ENCODE measurements at places on chromosomes 6 and 20.

DNA sequence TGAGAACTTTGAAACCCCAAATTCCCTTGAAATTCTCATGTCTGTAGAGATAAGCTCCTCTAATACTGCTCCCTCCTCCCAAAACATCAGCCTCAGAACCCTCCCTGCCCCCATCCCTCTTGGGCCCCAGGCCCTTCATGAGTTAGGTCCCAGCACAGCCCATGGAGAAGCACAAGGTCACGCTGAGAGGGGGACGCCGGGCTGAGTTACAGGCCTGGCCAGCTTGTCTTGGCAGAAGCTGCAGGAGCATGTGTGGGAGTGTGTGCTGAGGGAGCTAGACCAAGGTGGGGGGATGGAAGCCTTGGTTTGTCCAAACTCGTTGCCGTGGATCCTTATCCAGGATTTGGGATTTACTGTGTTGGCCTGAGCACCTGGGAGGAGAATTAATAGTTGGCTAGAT lies 8.5 kb upstream of the PTCRA start:
- DNase-seq: no peak

DNA sequence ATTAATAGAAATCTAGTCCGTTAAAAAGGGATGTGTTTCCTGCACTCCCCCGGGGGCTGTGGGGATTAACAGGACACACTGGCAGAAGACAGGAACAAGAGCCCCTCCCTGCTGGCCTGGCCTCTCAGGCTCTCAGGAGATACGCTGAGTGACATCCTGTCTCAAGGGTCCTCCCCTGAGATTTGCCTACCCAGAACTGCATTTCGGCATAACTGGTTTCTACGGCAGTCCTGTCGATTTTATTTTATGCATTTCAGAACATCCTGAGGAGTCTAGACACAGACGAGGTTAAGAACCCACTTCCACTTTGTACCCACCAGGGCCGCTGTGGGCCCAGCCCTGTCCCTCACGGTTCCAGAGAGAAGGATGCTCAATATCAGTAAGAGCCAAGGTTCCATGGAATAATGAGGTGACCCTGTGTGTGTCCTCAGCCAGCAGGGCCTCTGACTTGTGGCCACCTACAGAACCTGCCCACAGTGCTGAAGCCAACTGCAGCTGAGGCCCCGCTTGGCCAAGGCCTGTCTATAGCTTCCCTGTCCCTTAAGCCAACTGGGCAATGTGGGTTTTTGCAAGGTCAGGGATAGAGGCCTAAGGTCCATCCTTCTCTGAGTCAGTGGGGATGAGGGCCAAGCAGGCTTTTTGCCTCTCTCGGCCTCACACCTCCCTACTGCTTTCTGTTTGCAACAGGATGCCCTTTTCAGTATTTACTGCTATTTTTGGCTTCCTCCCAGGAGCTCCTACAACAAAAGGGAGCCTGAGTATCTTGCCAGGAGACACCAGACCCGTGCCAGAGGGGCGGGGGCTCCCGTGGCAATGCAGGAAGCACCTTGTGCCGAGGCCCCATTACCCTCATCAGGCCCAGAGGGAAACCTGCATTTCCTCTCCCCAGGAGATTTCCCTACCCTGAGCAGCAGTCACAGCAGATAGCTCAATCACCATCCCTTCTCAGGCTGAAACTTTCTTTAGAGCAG lies 14.7 kb downstream of the UQCC2 start:
- no peak for DNase-seq

DNA sequence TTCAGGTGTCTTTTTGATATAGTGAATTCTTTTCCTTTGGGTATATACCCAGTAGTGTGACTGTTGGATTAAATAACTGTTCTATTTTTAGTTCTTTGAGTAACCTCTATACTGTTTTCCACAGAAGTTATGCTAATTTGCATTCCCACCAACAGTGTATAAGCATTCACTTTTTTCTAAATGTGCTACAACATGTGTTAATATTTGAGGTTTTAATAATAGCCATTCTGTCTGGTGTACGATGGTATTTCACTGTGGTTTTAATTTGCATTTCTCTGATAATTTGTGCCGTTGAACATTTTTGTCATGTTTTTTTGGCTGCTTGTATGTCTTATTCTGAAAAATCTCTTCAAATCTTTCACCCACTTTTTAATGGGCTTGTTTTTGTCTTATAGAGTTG lies 563.5 kb downstream of the GRIK2 start:
- DNase-seq: no peak

DNA sequence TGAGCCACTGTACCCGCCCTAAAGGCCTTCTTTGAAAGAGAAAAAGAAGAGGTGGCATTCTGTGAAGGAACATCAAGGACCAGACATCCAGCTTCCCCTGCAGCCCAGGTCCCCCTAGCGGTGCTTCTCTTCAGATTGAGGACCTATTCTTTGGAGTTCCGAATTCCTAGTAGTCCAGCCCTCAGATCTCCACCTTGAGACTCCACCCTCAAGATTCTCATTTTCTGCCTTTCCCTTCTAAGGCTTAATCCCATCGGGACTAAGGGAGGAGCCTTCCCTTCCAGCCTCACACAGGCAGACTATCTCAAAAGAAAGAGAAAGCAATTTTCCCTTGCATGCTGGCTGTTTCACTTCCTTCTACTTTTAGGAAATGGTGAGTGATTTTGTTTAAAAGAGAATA lies 32.5 kb downstream of the MUC22 start:
- DNase-seq: no peak

- DNase-seq: no peak
These were observed 255.1 kb downstream of the BMP2 start for GRCh38 chr20:7022597-7022996.

- DNase-seq: no peak
These were observed 625.7 kb upstream of the PTCHD4 start for GRCh38 chr6:48736501-48737206.

GRCh38 chr20:32551693-32552092 lies 33.4 kb downstream of the NOL4L start:
- no peak for DNase-seq

DNA sequence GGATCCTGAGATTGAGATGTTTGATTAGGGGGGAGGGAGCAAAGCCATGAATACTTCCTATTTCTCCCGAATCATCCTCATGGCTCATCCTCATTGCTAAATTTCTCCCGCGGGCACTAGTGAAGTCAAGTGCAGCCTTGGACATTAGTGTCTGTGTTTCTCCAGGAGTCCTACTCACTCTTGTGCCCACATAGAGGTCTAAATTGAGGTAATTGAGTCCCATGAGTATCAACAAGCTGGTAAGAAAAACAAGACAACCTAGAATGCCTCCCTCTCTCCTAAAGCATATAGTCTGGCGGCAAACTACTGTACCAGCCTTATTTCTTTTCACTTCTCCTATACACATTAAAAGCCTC lies 420 bp downstream of the CENPQ start:
- DNase-seq: no peak

DNA sequence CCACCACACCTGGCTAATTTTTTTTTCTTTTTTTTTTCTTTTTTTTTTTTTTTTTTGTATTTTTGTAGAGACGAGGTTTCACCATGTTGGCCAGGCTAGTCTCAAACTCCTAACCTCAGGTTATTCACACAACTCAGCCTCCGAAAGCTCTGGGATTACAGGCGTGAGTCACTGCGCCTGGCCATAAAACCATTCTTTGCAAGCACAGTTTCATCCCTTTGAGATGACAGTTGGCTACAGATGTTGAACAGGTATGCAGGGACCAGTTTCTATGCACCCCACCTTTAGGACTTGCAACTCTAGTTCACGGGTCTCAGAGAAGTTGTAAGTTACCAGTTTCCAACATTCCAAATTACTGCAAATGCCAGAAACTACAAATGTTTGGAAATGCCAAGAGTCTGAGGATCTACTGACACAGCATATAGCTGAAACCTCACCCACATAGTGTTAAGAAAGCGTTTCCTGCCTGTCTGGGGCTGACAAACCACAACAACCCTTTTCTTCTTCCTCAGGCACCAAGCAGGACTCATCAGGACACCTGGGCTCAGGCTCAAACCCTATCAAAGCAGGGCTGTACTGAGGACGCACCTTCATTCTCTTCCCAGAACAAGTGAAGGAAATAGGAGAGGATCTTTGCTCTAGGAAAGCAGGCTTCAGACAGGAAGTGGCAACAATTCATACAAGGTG lies 22.9 kb downstream of the ARHGAP18 start:
- no peak for DNase-seq

DNA sequence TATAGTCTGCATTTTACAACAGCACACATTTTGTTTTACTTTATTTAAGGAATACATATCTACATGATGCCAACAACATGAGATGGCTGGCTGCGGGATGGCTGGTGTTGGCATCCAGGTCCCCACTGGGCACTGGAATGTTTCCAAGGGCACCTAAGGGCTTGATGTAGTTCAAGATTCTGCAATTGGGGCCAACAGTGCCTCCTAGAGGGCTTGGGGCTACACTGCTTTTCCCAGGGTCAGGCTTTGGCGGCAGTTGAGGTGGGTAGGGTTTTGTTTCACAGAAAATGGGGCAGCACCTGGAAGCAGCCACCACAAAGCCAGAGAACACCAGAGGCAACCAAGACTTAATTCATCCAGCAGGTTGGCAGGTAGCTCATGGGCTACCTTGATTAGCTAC lies 202.2 kb upstream of the PRND start:
- DNase-seq: peak; percentile 2

DNA sequence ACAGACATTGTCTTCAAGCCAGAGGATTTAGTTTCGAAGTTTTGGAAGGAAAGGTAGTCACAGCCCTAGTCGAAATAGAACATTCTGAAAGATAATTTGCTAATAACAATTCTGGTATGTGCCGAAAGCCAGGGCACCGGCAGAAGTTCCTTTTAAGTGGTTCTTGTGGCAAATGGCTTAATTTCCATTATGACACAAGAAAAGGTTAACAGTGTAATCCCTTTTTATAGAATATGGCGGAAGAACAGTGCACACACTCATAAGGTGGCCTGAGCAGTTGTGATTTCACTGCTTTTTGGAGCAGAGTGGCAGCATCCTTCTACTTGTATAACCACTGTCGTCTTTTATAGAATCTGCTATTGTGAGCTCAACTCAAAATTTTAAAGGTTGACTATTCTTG lies 152.4 kb downstream of the SASH1 start:
- DNase-seq: no peak

DNA sequence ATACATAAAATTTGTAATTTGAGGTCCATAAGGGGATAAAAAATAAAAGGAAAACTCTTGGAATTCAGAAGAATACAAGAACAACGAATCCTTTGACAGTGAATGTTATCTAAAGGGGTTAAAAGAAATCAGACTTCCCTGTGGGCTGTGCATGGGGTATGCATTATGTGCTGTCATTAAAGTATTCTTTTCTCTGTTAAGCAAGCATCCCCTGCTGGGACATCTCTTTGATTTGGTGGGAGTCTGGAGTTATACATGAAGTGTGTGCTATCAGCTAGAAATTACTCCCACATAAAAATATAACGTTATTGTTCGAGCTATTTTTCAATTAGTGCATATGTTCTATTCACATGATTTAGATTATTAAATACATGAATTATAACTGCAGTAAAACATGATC lies 195.2 kb downstream of the CENPW start:
- no peak for DNase-seq

- no peak for DNase-seq
These were observed 15.5 kb downstream of the TMEM151B start for GRCh38 chr6:44285552-44286284.

DNA sequence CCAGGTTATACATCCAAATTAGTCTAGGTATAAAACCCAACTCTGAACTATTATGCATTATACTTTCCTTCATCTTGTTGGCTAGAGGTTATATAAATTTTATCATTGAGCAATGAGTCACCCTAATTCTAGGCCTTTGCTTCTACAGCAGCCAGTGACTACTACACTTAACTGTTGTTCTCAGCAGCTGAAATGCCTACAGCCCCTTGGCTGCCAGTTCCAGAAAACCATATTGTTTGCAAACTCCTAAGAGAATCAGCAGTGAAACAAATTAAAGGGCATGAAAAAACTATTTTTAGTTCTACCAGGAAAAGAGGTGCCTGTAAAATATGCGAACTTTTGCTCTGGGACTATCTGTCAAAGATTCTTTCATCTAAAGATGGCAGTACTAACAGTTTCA lies 292.8 kb downstream of the FRK start:
- no peak for DNase-seq

- DNase-seq: no peak
These were observed 15.1 kb upstream of the SNRPB start for GRCh38 chr20:2485661-2486060.

DNA sequence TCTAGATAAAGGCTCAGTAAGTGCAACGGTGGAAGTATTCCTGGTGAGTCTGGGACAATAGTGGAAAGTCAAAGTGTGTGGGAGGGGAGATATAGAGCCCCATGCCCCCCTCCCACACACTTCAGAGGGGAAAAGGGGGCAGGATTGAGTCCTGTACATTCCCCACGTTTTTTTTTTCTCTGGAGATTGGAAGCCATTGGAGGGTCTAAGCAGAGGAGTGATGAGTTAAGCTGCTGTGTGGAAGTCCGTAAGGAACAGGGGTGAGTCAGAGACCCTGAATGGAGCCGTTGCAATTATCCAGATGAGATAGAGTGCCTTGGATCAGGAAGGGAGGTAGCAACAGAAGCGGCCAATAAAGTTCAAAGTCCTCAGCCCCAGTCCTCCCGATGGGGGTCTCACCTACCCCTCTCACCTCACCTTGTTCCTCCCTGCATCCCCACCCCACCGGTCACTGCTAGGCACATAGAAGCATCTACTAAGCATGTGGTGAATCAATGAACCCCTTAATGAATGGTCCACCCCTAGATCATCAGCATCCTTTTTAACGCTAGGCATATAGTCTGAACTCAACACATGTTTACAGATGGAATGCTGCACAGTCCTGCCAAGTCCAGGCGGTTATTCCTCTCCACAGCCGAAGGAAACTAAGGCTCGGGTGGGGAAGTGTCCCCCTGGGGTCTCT lies 662 bp upstream of the SLC9A8 start:
- DNase-seq: peak; percentile 11

DNA sequence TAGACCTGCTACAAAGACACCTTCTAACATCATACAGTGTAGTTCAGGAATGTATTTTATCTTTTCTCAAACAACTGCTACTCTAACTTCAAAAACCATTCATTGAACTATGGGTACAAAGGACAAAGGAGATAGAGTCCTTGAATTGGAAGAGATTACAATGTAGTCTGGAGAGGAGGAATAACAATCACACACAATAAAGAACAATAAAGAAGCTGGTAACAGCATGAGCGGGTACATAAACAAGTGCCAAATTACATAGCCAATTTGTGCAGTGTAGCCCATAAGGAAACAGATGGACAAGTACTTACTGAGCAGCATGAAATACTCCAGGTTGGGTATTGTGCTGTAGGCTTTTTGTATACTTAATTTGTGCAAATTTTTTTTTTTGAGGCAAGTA lies 44.3 kb downstream of the OSTM1 start:
- DNase-seq: no peak
